ENCODE measurements at places on chromosomes 7 and 10. TPM values are rescaled to one million over a fixed set of nuclear protein-coding genes. Genes with fewer than 3 reads are reported as not detected.

ZCCHC24 gene
- polyA plus RNA-seq, result 0.54 TPM

SEMA4G gene
- polyA plus RNA-seq, result 0.24 TPM

MYOZ1 gene
- not detected for polyA plus RNA-seq

GRCh38 chr7:133349101-133349500 lies 96.2 kb downstream of the EXOC4 start:
- no peak for DNase-seq

- no peak for DNase-seq
Measured at GRCh38 chr10:49120911-49121310, 5.6 kb upstream of the VSTM4 start.

DNA sequence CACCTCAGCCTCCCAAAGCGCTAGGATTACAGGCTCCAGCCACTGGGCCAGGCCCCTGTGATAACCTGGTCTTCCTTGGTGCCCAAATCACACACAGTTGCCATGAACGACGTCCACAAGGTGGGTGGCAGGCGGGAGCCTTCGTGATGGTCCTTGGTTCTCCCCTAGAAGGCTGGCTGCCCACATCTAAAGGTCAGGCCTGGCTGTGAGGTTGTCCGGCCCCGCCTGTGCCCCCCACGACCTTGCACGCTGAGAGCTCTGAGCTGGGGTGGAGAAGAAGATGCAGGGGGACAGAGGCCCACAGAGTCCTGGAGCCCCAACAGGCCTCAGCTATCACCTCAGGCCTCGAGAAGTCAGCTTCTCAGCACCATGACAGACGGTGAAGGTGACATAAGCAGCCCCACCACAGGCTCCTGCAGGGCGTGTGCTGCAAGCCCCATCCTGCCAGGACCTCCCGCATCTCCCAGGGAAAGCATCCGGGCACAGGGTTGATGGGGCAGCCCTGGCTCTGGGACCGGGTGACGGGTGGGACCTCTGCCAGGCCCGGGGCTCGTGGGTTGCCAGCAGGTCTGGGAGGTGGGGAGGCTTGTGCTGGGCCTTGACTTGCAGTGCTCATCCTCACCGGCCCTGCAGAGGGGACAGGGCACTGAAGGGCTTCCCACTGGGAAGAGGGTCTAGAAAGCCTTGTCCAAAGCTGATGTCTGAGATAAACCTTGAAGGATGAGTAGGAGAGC lies 217.4 kb downstream of the WDR37 start:
- DNase-seq, result no peak

DNA sequence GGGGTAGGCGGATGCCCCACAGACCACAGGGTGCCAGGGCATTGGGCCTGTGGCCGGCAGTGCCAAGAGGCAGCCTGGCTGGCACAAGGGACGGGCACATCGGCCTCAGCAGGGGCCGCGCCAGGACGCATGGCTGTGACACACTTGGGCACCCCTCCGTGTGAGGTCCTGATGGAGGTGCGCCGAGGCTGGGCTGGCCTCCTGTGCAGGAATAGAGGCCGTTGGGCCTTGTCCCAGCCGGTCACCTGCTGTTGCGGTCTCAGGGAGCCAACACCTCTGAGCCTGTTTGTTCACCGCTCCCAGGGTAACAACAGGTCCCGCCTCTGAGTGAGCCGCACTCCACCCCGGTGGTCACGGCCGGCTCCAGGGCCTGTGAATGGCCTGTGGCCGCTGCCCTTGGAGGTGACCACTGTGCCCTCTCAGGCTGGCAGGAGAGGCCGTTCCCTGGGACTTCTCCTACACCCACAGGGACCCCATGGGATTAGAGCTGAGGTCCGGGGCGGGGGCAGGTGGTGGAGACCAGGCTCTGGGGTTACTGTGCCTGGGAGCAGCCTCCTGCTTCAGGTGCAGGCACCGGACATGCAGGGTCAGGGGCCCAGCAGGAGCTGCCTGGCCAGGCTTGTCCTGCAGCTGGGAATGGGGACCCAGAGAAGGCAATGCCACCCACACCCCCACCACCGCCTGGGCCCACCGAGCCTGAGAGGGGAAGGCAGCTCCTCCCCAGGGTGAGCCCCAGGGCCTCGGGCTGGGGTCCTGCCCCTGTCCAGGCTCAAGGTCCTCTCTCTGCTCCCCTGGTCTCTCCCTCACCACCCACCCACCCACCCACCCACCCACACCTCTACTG lies 12.0 kb downstream of the PWWP2B start:
- DNase-seq, result no peak

DNA sequence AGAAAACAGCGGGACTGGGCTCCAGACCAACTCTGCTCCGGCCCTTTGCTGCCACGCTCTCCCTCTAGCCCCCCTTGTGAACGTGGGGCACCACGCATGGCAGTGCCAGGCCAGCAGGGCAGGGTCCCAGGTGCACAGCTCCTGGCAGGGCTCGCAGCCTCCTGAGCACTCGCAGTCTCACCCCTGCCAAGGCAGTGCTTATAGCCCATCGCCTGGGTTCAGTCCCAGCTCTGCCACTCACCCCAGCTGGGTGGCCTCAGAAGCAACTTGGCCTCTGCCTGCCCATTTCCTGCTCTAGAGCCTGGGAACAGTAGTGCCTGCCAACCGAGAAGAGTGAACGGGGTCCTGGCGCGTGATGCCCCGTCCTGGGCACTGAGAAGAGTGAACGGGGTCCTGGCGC lies 36.3 kb downstream of the CFAP46 start:
- no peak for DNase-seq

- DNase-seq, result no peak
Measured at GRCh38 chr7:26168458-26169023, 16.5 kb downstream of the NFE2L3 start.

DNA sequence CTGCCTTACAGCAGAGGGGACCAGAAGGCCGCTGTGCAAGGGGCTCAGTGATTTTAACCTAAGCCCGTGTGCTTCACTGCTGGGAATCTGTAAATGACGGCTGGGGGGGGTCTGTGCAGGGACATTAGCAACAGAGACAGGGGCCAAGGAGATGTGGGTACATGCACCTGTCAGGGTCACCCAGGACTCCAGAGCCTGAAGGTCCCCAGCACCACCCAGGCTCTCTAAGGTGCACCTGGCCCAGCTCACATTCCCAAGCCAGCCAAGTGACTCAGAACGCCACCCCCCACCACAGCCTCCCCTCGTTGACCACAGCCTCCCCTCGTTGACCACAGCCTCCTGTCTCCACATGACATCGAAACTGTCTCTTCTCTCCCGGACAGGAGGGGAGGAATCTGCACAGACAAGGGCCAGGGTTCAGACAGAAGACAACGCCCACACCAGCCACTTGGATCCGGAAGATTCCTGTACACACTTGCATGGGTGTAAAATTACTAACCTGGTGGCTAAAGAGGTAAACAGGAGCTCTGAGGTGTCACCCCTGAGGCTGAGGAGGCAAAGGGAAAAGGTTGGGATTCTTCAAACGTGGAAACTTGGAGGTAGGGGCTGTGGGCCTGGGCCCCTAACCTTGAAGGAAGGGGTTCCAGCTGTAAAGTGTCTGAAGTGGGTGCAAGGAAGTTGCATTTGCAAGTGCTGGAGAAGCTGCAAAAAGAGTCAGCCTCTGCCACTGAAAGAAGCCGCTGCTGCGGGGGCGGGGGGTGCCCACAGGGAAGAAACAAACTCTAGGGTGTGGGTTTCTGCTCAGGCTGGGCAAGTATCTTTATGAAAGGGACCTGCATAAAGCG lies 27.0 kb downstream of the CALML3 start:
- DNase-seq, result peak; percentile 50

GRCh38 chr10:70762441-70763175 lies 22.6 kb downstream of the TBATA start:
- no peak for DNase-seq

All from naive thymus-derived CD4-positive, alpha-beta T cell (primary cell).